ENCODE measurements at places on chromosomes 12 and 14. TPM values are rescaled to one million over a fixed set of nuclear protein-coding genes. Genes with fewer than 3 reads are reported as not detected.

DNA sequence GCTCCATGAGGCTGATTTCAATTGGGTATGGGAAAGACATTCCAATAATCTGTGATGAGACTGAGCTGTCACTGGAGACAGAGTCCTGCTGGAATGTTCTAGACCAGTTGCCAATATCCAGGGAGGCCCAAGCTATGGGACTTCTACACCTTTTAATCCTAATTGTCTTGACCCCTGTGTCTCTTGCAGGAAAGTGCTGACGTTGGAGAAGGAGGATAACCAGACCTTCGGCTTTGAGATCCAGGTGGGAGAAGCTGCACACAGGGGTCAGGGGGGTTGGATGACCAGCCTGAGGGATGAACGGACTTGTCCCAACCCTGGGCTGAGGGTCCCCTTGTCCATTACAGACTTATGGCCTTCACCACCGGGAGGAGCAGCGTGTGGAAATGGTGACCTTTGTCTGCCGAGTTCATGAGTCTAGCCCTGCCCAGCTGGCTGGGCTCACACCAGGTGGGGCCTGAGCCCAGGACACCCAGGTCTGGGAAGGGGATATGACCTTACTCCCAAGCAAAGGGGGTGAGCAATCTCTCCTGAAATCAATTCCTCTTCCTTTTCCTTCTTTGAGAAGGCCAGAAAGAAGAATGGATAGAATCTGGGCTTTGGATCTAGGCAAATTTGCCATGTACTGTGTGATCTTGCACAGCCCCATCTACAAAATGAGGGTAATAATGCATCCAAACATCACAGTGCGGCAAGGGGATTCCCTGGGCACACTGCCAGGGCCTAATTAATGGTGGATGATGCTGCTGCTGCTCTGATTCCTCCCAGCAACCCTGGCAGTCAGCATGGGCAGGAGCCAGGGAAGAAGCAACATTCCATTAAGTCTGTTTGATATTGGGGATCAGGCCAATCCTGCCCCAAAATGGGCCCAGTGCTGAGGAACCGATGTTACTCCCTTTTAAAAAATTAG, 4.2 kb downstream of the TAMALIN start:
- peak overlapping the region; percentile 45 for H3K27ac ChIP-seq
- H3K4me1 ChIP-seq: peaks cover 7% of the 10 kb centered on the region
- H3K27me3 ChIP-seq: peaks cover 12% of the 10 kb centered on the region
- H3K4me3 ChIP-seq: peak overlapping the region; percentile 6

GRCh38 chr12:74171478-74171909, 366.1 kb upstream of the ATXN7L3B start:
- H3K4me3 ChIP-seq: no peak overlapping the region
- no peak overlapping the region for H3K27ac ChIP-seq
- no peaks in the 10 kb centered on the region for H3K27me3 ChIP-seq

GRCh38 chr12:49674318-49674981, 32.8 kb downstream of the FMNL3 start:
- H3K27me3 ChIP-seq: no peaks in the 10 kb centered on the region
- peak overlapping the region; percentile 79 for H3K27ac ChIP-seq
- H3K4me3 ChIP-seq: no peak overlapping the region
- peaks cover 23% of the 10 kb centered on the region for H3K4me1 ChIP-seq
- DNase-seq: peak; percentile 40
- H3K36me3 ChIP-seq: no peaks in the 10 kb centered on the region

Gene IFT43
- total RNA-seq: 35.2 TPM

Gene RAD9B
- 0.77 TPM for total RNA-seq

Gene ANKRD33
- total RNA-seq: under 0.01 TPM
